SIG-M5 (cell line): ENCODE measurements at places on chromosomes 7 and 10.

GRCh38 chr7:106067678-106068077, 44.4 kb downstream of the SYPL1 start:
- no peak for DNase-seq

DNA sequence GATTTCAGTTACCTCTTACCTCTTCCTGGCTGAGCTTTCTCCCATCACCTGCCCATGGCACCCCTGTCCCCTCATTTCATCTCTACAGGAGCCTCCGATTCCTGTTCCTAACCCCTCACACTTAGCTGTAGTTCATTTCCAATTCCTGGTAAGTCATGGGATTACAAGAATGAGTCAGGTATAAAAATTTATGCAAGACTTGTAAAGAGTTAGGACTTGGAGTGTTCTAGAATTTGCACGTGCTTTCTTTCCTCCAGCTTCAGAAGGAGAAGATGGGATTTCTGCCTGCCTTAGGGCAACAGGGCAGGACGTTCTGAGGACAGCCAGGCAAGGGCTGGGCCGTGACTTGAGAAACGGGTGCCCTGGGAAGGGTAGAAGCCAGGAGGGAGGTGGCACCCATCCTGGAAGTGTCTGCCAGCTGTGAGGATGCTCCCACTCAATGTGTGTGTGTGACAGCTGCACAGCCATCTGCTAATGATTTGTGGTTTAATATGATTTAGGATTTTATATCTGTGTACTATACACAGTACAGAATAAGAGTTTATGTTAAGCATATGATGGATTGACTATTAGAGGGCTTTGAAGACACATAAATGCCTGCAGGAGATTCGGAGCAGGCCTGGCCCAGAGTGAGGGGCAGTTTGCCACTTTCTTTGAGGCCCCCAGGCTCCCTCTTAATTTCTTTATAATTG, 81.5 kb upstream of the VIPR2 start:
- DNase-seq = no peak

- no peak for DNase-seq
These were observed 91.0 kb downstream of the PAXIP1 start for GRCh38 chr7:154911862-154912455.

- no peak for DNase-seq
These were observed 850.3 kb upstream of the SORCS1 start for GRCh38 chr10:108014902-108015177.

- DNase-seq = no peak
These were observed at the start of gene ATRNL1 for GRCh38 chr10:115093286-115093775. Gene ATRNL1, plus strand, starts transcription at chr10:115093365. Its CDS starts 386 bp downstream, at chr10:115093751.

DNA sequence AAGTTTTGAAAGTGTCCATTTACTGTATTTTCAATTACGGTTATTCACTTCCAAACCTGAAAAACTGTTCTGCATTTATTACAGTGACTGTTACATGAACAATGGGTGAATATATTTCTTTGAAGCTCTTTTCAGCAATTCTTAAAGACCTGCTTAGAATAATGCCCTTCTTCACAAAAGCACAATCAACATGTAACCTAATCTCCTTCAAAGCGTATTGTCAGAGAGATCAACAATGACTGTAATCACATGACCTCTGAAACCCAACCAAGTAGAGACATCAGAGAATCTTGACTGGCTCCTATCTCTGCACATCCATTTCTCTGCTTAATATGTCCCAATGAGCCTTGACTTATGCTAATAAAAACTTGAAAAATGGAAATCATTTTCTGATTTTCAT, 126.7 kb downstream of the NRCAM start:
- no peak for DNase-seq

DNA sequence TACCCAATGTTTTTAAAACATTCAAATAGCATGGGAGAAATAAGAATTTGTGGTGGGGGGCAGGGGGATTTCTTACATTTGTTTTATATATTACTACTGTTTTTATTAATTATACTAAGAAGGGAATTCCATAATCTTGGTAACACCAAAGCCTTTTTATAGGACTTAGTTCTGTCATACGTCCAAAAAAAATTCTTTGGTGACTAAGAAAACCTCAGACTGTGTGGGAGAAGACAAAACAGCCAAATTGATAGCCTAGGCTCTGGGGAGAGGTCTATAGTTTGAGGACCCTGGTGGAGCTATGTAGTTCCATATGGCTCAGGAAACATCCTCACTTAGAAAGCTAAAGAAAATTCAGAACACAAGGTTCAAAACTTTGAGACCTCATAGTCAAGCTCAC, 23.4 kb downstream of the ACSM6 start:
- no peak for DNase-seq

DNA sequence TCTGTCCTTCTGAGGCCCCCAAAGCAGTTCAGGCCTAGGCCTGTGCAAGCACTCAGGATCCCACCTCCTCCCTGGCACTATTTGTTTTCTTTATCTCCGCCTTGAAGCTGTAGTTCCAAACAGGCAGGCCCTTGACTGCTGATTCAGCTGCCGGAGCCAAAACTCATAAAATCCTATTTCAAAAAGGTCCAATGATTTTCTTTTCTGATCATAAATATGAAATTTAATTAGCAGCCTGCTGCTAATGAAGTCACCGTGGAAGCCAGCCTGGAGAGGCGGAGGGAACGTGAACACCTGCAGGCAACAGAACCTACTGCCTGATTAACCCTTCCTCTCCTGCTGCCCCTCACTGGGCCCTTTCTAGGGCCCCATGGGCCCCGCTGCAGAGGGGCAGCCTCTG, 60.1 kb downstream of the CARD11 start:
- DNase-seq = no peak

DNA sequence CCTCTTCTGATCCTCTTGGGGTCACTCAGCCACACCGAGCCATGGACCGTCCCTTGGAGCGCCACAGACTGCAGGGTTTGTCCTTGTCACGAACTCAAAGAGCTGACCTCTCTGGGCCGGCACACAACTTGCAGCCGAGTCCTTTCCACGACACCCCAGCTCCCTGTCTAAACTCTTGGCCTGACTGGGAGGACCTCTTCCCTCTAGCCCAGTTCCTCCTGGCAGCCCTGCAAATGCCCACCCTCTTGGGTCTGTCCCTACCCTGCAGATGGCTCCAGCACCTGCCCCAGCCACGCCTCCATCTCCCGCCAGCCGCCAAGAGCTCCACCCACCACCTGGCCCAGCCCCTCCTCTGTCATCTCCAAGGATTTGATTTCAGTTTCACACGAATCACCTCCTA, 339.2 kb downstream of the DNAJB6 start:
- DNase-seq = no peak

GRCh38 chr10:79372871-79373270, 25.6 kb downstream of the PPIF start:
- DNase-seq = no peak

GRCh38 chr7:35677582-35678356, 17.2 kb downstream of the HERPUD2 start:
- DNase-seq = no peak

GRCh38 chr10:72379062-72379461, 24.3 kb upstream of the DNAJB12 start:
- DNase-seq = no peak

GRCh38 chr7:48274662-48275061, 103.4 kb downstream of the ABCA13 start:
- DNase-seq = no peak

GRCh38 chr10:13337827-13338196, 10.3 kb downstream of the SEPHS1 start:
- no peak for DNase-seq

GRCh38 chr7:2626498-2627117, 5.2 kb upstream of the TTYH3 start:
- no peak for DNase-seq

- DNase-seq = no peak
These were observed 16.4 kb upstream of the ITPRID1 start for GRCh38 chr7:31497516-31497915.

GRCh38 chr10:11454160-11454559, 157.3 kb downstream of the USP6NL start:
- no peak for DNase-seq

DNA sequence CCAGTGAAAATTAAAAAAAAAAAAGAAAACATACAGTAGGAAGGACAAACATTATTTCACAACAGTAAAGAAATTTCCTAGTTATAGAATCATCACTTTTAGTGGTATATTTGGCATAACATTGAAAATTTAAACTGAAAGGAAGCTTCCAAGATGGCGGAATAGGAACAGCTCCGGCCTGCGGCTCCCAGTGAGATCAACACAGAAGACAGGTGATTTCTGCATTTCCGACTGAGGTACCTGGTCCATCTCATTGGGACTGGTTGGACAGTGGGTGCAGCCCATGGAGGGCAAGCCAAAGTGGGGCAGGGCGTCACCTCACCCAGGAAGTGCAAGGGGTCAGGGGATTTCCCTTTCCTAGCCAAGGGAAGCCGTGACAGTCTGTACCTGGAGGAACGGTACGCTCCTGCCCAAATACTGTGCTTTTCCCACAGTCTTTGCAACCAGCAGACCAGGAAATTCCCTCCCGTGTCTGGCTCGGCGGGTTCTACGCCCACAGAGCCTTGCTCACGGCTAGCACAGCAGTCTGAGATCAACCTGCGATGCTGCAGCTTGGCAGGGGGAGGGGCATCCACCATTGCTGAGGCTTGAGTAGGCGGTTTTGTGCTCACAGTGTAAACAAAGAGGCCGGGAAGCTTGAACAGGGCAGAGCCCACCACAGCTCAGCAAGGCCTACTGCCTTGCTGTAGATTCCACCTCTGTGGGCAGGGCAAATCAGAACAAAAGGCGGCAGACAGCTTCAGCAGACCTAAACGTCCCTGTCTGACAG, 19.4 kb downstream of the PON3 start:
- DNase-seq = no peak

GRCh38 chr7:81783818-81784217, 14.0 kb upstream of the HGF start:
- DNase-seq = no peak

DNA sequence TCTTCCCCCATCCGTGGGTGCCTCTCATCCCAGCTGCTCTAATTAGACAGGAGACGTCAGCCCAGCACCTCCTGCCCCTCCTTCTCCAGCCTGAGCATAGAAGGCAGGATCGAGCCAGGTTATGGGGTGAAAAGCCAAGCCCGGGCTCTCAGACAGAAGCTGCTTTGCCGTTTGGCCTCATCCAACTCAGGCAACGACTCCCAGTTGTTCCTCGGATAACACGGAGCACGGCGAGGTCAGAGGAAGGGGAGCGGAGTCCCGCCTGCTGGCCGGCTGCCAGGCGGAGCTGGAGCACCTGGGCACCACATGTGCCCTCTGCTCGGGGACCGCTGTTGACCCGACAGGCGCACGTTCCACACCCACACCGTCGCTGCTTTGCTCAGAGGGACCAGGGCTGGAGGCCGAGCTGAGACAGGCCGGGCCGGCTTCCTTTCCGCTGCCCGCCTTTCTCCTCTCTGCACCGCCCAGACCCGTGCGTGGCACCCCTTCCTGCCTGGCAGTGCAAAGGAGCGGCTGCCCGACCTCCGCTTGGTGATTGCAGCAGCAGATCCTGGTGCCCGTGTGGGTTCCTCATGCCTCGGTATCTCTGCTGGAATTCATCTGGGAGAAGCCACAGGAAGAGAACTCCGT, 21.6 kb upstream of the UNCX start:
- DNase-seq = no peak

GRCh38 chr7:144653449-144653848, 182.4 kb downstream of the TPK1 start:
- DNase-seq = no peak

DNA sequence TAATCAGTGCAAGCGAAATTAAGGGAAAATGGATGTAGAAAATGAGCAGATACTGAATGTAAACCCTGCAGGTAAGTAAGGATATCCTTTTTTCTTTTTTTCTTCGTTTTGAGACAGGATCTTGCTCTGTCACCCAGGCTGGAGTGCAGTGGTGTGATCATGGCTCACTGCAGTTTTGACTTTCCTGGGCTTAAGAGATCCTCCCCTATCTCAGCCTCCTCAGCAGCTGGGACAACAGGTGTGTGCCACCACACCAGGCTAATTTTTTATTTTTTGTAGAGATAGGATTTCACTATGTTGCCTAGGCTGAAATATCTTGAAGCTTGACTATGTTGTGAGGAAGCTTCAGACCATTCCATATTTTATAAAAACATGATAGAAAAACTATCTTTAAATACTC, 4.3 kb downstream of the PDCD4 start:
- no peak for DNase-seq

GRCh38 chr7:14855033-14855794, 47.3 kb downstream of the DGKB start:
- no peak for DNase-seq

DNA sequence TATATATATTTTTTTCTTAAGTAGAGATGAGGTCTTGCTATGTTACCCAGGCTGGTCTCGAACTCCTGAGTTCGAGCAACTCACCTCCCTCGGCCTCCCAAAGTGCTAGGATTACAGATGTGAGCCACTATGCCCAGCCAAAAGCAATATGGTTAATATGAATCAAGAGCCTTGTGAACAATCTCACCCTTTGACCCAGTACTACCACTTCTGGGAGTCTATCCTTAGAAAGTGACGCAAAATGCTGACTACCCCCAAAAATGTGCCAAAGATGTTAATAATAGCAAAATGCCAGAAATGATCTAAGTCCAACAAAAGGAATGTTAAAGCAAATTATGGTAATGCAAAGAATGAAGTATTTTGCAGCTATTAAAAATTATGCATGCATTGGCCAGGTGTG, 44.3 kb downstream of the HOXA1 start:
- no peak for DNase-seq

DNA sequence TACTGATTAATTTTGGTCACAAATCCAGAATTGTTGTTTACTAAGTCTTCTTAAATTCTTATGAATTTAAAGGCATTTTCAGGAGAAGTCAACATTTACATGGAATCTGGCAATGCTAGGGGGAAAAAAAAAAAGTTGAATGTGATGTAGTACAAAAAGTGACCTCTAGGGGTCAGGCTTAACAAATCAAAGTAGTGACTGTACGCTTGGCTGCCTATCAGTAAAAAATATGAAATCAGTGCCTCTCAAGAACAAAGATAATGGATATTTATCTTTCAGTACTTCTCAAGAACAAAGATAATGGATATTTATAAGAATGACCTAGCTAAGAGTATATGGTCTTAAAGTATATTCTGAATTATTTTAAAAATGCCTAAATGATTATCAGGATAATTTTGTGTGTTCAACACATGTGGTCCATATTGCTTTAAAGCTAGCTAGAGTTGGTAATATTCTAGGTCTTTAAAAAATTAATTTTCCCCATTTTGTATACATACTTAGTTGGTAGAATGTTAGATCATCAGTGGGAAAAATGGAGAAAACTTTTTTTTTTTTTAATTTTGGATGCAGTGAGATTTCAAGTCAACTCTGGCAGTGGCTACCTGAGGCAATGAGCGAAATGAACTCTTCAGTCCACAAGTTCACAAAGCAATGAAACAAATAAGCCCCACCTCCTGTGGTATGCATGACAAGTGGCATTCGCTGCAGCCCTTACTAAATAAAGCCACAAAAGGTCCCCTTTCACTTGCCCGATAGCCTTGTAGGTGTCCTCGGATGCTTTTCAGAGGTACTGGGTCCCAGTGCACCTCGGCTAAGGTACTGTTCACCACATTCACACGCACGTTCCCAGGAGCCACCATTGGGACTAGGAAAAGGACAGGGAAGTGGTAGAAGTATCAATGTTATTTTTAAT, 51.2 kb upstream of the LAMB4 start:
- no peak for DNase-seq

GRCh38 chr10:12088919-12089318, 20.2 kb downstream of the DHTKD1 start:
- DNase-seq = no peak

GRCh38 chr10:14146025-14146424, 184.7 kb downstream of the FRMD4A start:
- DNase-seq = no peak
